Stimulated activated CD4-positive, alpha-beta T cell treated with anti-CD3 and anti-CD28 coated beads, Interleukin-15, amount 100 ng/mL, for 48 hours (primary cell): ENCODE measurements at places on chromosomes 2 and 18.

DNA sequence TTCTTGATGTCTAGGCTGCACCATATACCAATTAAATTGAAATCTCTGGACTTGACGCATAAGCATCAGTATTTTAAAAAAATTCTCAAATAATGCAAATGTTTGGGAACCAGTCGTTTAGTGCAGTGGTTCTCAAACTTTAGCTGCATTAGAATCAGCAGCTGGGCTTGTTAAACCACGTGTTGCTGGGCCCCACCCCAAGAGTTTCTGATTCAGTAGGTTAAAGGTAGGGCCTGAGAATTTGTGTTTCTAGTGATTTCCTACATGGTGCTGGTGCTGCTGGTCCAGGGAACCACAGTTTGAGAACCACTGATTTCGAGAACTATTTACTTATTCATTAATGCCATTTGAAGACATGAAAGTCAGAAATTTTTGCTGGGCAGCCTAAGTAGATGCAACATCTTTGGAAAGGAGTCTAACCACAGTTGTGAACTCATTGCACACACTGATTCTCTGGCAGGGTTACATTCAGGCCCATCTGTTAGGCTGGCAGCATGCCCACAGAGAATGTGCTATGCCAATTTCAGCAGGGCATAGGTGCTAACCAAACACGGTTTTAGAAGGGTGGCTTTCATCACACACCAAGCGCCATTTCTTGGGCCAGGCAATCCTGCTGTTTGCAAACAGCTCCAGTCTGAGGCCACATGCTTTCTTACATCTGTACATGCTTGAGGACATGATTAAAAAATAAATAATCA lies 26.4 kb upstream of the ATP5MC3 start:
- no peak for DNase-seq

- no peak for DNase-seq
These were observed 122.4 kb downstream of the SETBP1 start for GRCh38 chr18:44803019-44803650.

- no peak for DNase-seq
These were observed 107.2 kb downstream of the COL6A3 start for GRCh38 chr2:237306787-237307170.

GRCh38 chr2:202436626-202437025 lies 60.5 kb downstream of the BMPR2 start:
- no peak for DNase-seq

DNA sequence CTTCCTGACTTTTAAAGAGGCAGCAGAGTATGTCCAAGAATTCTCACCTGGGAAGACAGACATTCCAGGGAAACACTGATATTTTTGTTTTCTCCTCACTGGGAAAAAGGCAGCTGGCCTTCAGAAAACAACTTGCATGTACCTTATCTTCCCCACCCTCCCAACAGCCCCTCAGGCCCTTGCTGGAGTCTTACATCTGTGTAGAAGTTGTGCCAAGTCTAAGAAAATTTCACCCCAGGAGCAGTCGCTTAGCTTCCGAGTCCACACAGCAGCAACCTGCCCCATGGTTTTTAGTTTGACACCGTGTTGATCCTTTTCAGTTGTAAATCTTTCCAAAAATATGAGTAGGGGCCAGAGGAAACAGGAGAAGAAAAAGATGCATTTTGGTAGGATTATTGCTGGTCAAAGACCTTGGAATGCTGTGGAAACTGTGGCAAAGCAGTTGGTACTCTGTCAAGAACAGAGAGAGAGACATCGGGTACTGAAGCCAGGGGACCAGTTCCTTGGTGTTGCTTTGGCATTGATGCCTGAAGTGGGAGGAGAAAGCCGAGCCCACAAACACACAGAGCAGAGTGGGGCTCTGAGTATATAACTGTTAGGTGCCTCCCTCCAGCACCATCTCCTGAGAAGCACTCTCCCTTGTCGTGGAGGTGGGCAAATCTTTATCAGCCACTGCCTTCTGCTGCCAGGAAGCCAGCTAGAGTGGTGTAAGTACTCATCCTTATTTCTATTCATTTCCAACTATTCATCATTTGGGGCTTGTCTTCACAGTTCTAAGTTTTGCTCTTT lies at the start of gene SLC14A1:
Gene SLC14A1 (plus strand): TSS at position 615 of the 789 bp plus-strand sequence. CDS start 6,140 bp downstream, outside the sequence.
- no peak for DNase-seq

DNA sequence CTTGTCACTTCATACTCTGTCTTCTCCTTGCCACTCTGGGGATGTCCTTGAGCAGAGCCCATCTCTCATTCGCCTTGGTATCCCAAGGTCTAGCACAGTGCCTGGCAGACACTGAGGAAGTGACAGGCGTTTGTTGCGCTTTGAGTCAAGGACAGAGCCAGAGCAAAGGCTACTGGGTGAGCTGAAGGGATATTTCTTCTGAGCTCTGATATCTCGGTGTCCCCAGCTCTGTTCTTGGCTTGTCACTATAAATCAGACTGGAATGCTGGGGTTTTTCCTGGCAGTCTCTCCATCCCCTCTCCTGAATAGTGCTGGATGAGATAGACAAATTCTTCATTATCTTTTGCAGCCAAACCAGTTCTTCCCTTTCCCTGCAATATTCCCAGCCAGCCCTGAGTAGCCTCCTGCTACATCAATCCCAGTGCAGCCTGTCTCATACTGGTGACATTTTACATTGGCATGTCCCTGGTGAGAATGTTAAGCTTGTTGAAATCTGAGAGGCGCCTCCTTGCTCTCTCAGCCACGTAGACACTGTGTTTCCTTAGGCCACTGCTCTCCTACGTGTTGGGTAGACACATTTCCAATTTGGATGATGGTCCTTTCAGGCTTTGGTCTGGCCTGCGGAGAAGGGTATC lies 61.7 kb downstream of the CTIF start:
- DNase-seq = no peak

DNA sequence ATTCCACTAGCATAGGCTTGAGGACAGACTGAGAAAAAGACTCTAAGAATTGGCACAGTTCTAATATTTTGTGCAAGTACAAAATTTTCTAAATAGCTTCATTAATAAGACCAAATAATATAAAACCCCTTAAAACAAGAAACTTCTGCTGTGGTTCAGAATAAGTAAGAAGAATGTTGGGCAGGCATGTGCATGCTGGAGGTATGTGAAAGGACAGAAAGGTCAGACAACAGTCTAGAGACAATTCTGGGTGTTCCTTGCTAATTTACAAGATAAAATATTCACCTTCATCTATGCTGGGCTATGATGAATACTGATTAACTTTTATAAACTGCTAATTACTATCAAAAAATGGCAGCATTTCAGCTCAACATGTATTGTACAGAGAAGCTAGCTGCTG lies 14.9 kb downstream of the CEBPZOS start:
- no peak for DNase-seq

- no peak for DNase-seq
These were observed 70.3 kb upstream of the PELI1 start for GRCh38 chr2:64214281-64215115.

DNA sequence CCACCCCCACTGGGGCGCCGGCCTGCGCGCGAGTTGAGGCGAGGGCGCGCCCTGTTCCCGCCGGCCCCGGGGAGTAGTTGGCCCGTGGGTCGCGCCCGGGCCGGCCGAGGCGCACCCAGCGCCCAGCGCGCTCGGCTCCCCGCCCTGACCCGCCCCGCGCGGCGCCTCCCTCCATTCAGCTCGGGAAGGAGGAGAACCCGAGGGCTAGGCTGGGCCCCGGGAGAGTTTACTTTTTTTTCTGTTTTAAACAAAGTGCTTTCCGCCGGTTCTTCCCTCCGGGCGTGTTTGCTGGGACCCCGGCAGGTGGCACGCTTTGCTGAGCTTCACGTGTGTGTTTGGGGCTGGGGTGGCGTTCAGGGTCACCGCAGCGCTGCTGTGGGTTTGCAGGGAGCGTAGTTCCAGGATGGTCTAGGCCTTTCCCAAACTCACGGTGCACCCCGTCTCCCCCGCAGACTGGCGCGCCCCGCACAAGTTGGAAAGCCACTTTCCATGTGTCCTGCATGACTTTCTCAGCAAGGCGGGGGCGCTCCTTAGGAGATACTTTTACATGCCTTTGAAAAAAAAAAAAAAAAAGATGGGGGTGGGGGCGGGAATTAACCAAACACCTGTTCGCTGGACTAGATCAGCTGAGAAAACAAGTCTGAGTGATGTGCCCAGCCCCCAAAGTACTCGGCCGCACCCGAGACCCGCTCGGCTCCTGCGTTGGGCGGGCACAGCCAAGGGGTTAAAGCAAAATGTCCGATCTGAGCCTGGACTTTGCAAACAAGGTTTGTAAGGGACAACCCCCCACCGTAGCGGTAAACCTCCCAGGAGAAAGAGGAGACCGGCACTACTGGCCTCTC lies 825 bp downstream of the ITGA6 start:
- DNase-seq = no peak
